Activated CD4-positive, alpha-beta memory T cell treated with anti-CD3 and anti-CD28 coated beads, Interleukin-2, amount 10 ng/mL, durations not matched to agents 7 days and 5 days (primary cell): ENCODE measurements at places on chromosomes 7 and 10.

- DNase-seq, result peak; percentile 84
Measured at GRCh38 chr7:1176891-1177373, 16.9 kb upstream of the ZFAND2A start.

DNA sequence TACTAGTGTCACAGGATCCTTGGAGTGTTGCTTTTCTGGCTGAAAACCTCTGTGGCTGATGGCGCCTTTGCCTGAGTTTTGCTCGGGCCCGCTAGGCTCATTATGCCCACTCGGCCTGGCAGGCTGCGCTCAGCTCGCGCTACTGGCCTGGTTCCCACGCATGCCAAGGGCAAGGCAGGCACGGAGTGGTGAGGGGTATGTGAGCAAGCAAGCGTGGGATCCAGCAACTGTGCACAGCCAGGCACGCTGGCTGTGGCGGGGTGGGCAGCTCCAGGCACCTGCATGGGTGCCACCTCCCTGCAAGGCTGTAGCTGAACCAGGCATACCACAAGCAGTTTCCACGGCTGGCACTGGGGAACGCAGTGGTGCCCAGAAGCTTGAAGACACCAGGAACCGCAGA lies 562.6 kb downstream of the GRM8 start:
- DNase-seq, result no peak

GRCh38 chr7:16271355-16271915 lies 149.9 kb downstream of the CRPPA start:
- DNase-seq, result no peak

DNA sequence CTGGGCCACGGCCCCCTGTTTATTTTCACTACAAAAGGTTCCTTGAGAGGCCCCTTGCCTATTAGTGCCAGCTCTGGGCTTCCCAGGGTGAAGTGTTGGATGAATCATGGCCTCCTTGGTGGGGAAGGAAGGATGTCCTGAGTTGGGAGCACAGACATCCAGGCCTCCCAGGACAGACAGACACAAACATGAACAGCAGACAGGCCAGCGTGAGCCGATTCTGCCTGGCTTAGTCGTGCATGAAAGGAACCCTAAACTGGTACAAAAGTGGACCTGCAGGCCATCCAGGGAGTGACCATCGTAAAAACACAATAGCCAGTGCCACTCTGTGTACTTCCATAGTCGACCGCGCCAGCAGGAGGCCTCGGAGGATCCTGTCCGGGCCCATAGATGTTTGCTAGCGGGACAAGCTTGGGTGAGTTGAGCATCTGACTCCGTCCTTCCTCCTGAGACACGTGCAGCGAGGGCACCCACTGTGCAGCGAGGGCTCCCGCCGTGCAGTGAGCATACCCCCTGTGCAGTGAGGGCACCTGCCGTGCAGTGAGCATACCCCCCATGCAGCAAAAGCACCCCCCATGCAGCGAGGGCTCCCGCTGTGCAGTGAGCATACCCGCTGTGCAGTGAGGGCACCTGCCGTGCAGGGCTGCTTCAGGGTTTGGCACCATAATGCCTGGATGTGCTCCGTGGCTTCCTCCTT lies 51.3 kb upstream of the PRKAR1B start:
- no peak for DNase-seq

- DNase-seq, result peak; percentile 26
Measured at GRCh38 chr10:63977329-63977923, 456.2 kb downstream of the REEP3 start.

DNA sequence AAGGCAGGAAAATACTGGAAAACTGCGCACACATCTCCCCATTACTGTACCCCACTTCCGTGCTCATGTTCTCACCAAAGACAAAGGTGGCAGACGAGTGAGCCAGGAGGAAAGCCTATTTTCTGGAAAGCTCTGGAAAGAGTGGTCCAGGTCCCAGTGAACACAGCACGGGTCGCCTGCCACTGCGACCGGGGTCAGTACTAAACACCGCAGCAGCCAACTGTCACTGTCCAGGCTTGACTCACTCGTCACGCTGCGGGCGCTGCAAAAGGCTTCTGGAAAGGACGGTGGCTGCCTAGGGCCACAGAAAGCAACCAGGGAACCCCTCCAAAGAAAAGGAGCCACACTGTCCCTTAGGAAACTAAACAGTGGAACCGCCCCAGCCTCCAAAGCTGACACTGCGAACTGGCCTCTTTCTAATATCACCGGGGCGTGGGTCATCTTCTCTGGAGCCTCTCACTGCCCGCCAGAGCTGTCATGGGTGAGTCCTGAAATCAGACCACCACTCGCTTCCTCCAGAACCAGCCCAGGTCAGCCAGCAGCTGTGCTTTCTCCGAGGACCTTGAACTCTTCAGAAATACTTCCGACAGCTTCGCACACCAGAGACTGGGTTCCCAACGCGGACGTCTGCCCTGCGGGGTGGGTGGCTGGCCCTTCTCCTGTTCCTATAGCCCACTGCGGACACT lies 4.0 kb downstream of the RADIL start:
- DNase-seq, result no peak

GRCh38 chr7:13790611-13791010 lies 198.9 kb downstream of the ETV1 start:
- no peak for DNase-seq

DNA sequence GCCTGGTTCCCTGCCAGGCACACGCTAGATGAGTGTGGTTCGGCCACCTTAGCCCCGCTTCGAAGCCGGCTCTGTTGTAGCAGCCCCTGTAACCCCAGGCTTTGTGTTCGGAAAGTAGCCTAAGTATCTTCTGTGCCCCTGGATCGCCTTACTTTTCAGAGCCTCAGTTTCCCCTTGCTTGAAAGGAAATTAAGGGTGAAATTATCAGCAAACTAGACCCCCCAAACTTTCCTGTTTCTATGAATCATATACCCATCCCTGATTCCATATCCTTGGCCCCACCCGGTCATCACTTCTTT lies 312 bp downstream of the PDCD11 start:
- DNase-seq, result no peak

DNA sequence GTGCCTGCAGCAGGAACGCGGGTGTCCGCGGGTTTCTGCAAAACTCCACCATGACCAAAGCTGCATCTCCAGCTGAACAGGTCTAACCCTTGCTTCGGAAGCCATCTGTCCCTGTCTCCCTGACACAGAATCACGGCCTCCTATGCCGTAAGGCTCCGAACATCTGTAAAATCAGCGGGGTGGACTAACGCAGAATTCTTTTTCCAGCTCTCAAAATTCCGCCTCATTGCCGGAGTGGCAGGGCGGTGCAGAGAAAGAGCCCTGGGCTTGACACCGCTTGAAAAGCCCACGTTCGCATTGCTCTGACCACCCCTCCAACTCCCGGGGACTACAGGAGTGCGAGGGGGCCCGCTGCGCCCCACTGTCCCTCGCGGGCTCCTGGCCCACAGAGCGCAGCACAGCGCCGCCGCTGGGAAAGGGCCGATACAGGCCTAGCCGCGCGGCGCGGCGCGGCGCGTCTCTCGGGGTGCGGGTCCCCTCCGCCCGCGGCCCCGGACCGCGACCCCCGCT lies 409 bp downstream of the DNMBP start:
- DNase-seq, result peak; percentile 17

GRCh38 chr10:103273041-103273441 lies 3.9 kb upstream of the INA start:
- no peak for DNase-seq

- DNase-seq, result no peak
Measured at GRCh38 chr7:28672397-28672797, 260.1 kb downstream of the CREB5 start.

- DNase-seq, result no peak
Measured at GRCh38 chr7:107029061-107029763, 15.3 kb upstream of the PRKAR2B start.

DNA sequence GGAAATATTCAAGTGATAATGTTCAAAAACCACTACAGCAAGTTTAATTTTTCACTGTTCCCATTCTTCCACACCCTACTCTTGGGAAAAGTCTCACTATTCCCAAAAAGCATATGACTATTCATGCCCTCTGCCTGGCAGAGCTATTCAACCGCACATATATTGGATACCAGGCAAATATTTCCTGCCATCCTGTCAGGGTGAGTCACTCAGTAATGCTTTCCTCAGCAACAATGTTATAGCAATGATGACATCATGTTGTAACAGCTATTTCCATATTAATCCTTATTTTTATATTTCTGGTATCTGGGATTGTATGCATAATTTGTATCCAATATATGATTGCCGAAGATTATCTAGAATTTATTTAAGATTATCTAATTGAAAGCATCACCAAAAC lies 114.0 kb upstream of the PLXDC2 start:
- DNase-seq, result no peak

- no peak for DNase-seq
Measured at GRCh38 chr7:120662291-120662690, 195.7 kb downstream of the TSPAN12 start.

DNA sequence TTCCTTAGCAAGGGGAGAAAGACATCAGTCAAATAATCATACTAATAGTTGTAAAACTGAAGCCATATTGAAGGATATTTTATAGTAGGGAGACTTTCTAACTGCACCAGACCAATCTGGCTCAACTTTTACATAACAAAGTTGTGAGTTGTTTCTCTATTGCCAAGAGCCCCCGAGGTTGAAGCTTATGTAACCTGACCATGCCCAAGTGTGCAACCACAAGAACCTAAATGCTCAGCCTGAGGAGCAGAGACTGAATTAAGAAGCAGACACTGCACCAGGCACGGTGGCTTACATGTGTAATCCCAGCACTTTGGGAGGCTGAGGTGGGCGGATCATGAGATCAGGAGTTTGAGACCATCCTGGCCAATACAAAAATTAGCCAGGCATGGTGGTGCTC lies 77.3 kb upstream of the ARMC3 start:
- DNase-seq, result no peak

- no peak for DNase-seq
Measured at GRCh38 chr10:99435986-99436638, 5.7 kb upstream of the GOT1 start.

DNA sequence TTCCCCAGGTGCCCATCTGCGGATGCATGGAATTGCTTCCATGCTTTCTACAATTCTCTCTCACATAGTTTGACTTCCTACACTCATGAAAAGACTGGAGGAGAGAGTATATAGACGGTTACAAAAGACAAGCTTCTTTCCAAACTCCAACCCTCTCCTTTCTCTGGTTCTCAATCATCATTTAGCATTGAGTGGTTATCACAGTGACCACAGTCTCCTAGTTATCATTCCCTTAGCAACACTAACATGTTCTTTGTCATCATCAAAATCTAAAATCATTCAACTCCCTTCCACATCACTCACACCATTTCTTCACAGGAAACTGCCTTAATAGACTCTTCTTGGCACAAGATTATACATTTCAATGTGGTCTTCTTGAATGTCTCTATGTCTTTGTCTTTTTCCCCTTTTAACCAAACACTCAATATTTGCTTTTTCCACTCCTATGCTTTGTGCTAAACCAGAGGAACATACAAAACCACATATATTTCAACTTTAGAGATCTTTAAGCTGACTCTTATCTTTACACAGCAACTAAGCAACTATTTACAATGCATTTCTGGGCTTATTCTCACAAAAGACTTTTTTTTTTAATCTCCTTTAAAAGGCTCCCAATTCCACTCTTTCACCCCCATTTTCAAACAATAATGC lies 126.3 kb downstream of the CNOT4 start:
- no peak for DNase-seq

DNA sequence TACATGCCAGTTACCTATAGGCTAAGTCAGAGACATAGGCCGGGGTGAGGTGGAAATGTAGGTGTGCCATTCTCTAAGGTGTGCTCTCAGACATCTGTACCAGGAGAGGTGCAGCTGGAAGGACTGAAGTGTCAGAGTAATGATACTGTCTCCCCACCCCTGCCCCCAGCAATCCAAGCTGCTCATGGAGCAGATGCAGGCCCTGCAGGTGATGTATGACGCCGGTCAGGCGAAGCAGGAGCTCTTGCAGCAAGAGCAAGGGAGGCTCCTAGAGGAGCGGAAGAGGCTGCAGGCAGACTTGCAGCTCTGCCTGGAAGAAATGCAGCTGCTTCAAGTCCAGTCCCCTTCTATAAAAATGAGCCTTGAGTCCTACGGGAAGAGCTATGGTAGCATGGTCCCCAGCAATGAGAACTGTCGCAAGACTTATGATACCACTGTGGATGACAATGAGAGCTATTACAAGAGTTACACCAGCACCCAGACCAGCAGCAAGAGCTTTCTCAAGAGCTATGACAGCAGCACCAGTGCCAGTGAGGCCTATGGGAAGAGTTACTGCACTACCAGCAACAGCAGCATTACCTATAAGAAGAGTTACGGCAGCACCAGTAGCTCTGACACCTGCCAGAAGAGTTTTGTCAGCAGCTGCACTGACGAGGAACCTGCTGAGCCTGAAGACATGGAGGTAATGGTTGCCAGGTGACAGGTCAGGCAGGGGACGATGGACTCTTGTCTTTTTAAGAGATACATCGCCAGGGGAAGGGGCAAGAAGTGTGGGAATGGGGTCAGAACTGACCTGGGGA lies 18.4 kb upstream of the FLNC start:
- DNase-seq, result no peak

DNA sequence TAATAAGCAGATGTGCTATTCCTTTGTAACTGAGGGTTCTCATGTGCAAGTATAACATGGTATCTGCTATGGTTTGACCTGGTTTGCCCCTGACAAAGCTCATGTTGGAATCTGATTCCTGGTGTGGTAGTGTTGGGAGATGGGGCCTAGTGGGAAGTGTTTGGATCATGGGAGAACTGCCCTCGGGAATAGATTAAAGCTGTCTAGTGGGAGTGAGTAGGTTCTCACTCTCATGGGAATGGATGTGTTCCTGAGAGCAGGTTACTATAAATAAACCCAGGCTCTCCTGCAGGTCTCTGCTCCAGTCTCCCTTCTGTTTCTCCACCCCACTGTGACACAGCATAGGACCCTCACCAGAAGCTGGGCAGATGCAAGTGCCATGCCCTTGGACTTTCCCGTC lies 97.7 kb downstream of the ATE1 start:
- DNase-seq, result no peak

DNA sequence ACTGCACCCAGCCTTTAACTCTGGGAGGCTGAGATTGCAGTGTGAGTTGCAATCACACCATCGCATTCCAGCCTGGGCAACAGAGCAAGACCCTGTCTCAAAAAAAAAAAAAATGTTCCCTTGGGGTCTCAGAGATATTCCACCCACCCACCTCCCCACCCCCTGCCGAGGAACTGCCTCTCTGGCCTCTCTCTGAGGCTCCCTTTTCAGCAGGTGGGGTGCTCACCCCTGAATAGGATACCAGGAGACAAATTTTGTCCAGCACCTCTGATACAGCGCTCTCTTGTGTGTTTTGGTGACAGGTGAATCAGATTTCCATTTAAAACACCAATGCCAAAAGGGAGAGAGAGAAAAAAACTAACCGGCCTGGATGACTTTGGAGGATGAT lies 92.6 kb upstream of the KIF5B start:
- DNase-seq, result no peak
